ENCODE measurements at places on chromosomes 16 and 17.

- DNase-seq: no peak
These were observed 1.3 kb upstream of the PCGF2 start for GRCh38 chr17:38749223-38750043.

GRCh38 chr17:81510785-81511553 is 1.6 kb downstream of the ACTG1 start:
- no peak for DNase-seq

- peak; percentile 37 for DNase-seq
These were observed 12.7 kb upstream of the SPNS2 start for GRCh38 chr17:4485676-4486646.

- no peak for DNase-seq
These were observed 55.0 kb upstream of the ATP2A3 start for GRCh38 chr17:4019275-4019674.

DNA sequence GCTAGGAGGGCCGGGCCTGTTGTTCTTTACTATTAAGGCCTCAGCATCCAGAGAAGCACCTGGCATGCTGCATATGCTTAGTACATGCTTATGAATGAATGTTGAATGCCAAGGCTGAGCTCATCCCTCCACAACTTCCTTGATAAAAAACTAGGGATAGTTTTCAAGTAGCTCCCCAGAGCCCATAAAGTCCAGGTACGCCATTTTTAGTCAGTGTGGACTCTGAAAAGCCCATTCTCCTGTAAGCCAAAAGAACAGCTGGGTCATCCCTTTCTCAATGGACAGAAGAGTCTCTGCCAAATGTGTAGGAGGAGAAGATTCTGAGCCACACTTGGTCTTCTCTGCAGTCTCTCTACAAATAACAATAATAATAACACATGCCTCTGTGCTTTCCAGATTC is 8.9 kb upstream of the ITGB3 start:
- DNase-seq: no peak

GRCh38 chr17:81650951-81651350 is 5.4 kb downstream of the PDE6G start:
- no peak for DNase-seq

DNA sequence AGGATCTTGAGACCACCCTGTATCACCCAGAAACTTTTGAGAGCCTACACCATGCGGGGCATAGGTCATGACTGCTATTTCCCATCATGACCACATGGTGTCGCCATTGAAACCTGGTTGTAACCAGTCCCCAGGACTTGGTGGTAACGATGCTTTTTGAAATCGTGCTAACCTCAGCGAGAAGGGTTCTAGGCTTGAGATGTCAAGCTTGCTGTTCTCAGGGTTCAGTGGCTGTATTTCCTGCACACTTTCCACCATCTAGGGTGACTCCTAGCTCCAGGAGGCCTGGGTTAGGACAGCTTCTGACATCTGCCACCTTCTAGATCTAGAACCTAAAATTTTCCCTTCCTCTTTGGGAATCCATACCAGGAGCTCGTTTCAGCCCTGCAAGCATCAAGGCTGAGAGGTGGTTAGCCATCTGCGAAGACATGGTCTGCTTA is 13.0 kb upstream of the SPNS3 start:
- peak; percentile 25 for DNase-seq

- no peak for DNase-seq
These were observed 165.4 kb downstream of the AIPL1 start for GRCh38 chr17:6269478-6269877.

DNA sequence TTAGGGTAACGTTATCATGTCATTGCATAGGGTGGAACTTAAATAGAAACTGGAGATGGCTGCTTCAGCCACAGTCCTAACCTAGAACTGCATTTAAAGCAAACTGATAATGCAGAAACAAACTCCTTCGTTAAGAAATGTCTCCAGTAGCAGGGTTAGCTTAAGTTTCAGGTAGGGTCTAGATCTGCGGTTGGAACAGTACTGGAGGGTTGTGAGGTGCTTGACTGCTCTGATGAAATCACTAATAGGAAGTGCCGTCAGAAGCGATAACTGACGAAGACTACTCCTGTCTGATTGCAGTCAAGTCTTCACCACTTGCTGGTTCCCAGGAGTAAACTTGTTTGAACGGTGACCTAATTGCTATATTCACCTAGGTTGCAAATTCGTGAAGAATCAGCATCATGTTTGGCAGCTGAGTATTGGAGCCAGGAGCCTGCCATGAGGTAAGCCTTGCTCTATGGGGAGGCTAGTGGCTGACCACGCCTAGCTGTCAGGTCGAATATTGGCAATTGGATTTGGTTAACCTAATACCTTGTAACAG is 24.5 kb downstream of the TRPV2 start:
- DNase-seq: no peak

GRCh38 chr17:1490643-1491442 is 1.6 kb downstream of the MYO1C start:
- no peak for DNase-seq

- no peak for DNase-seq
These were observed 323.0 kb upstream of the TBX2 start for GRCh38 chr17:61076621-61077031.

- no peak for DNase-seq
These were observed 88.6 kb downstream of the CACNG3 start for GRCh38 chr16:24344784-24345183.

- DNase-seq: no peak
These were observed 40.3 kb downstream of the SDK2 start for GRCh38 chr17:73603971-73604370.

- DNase-seq: no peak
These were observed 76.9 kb upstream of the PSMD7 start for GRCh38 chr16:74219706-74220105.

- no peak for DNase-seq
These were observed 3.2 kb downstream of the AOC3 start for GRCh38 chr17:42853968-42854790.

- no peak for DNase-seq
These were observed at the start of gene LCAT for GRCh38 chr16:67943619-67944504. Gene LCAT, minus strand, starts transcription at chr16:67944120. Its CDS starts 19 bp downstream, at chr16:67944101.

DNA sequence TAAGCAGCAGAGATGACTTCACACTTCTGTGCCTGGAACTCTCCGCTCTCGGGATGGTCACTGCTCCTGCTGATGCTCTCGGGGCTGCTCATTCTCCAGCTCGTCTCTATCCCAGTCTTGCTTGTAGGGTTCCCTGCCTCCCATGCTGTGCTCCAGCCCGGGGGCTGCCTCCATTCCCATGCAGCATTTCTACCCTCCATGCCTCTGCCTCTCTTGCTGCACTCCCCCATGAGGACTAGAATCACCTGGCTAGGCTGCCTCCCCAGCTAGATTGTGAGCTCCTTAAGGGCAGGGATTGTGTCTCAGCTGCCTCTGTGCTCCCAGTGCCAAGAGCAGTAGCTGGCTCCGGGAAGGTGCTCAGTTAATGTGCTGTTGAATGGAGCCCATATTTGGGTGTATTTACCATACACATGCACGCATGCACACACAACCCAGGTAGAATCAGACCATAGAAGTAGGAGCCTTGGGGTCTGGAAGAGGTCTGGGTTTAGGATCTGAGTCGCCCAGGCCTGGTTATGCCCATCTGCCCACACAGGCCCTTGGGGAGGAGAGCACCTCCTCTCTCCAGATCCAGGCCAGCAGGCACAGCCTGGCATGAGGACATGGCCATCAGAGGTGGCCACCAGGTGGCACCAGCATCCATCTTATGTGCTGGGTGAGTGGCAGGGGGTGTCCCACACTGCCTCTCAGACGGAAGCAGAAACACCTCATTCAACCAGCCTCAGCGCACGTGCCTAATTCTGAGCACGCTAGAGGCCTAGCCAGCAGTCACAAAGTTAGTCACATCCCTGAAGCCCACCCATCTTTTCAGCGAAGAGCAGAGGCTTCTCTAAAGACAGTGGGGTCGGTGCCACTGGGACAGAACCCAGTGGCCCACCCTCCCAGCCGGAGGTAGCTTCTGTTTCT is 9.3 kb downstream of the GIT1 start:
- peak; percentile 76 for DNase-seq

- no peak for DNase-seq
These were observed 140.0 kb downstream of the IRF8 start for GRCh38 chr16:86038926-86039310.

DNA sequence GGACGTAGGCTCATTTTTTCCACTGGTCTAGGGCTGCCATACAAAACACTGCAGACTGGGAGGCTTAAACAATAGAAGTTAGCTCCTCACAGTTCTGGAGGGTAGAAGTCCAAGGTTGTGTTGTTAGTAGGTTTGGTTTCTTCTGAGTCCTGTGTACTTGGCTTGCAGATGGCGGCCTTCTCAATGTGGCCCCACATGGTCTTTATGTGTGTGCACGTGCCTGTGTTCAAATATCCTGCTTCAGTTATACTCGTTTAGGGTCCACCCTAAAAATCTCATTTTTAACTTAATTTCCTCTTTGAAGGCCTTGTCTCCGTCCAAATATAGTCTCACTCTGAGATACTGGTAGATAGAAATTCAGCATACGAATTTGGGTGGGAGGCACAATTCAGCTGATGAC is 542.4 kb downstream of the HAPSTR1 start:
- no peak for DNase-seq

- DNase-seq: no peak
These were observed 53.6 kb downstream of the WNT3 start for GRCh38 chr17:46764709-46765401.

DNA sequence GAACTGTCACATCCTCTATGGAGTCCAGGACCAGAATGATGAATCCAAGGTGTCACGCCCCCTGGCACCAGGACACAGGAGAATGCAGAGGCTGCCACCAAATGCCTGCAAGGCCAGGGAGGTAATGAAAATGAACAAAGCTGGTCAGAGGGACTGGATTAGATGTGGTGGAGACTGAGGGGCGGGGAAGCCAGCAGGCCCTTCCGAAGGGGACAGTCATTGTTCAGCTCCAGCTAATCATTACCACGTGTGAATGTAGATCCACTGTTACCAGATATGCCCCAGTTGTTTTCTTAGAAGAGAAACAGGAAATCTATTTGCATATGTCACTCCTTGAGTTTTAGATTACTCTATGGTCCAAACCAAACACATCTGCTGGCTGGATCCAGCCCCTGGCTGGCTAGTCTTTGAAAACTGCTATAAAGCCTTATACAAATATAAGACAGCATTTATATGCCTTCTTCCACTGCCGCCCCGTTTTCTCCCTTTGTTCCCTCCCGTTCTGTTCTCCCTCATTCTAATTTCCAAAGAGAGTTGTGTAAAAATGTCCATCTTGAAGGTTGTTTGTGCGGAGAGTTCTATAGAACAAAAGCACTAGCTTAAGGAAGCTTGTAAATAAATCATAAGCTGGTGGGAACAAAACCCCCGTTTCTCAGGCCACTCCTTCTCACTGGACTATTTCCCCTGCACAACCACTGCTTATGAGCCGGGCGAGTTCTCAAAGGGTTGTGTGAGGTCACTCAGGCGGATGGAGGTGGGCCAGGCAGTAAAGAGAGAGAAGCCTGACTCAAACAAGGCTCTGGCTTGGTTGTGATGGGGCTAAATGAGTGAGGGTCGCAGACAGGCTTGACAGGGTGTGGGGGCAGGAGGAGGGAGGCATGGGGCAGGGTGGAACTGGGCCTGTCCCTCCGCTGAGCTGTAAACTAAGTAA is 14.2 kb downstream of the CRYM start:
- no peak for DNase-seq

DNA sequence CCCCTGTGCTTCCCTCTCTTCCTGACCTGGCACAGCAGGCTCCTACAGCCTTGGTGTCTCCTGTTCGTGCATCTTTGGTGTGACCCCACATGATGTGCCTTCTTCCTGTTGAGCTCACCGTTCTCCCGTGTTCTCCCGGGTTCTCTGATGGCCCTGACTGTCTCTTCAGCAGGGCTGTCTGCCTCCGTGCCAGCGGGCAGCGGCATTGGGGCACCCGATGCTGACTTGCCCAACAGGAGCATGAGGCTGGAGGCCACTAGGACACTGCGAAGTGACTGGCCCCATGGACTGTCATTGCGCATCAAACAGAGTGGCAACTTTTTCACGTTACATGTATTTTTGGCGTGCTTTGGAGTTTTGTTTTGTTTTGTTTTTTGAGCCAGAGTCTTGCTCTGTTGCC is 22.4 kb downstream of the CRAMP1 start:
- no peak for DNase-seq

DNA sequence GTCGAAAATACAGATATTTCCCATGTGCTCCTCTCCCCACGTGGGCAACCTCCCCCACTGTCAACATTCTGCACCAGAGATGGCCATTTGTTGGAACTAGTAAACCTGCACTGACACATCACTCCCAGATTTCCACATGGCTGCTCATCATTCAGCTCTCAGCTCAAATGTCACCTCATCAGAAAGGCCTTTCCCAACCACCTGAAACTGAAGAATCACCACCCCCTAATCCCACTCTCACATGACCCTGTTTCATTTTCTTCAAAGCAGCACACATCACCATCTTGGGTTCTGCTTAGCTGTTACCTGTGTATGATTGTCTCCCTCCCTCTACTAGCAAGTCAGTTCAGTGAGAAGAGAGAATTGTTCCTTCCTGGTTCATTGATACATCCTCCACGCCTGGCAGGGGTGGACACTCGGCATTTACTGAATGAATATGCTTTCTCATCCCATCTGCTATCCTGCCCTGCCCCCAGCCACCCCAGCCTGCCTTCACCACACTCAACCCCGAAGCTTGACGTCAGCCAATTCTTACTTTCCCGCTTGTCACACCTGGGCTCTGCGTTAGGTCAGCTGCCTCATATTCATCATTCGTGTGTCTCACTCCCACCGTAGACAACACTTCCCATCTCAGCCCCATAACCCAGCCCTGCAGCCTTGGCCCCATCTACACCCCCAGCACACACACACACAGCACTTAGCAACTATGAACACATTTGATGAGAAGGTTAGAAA is 1.5 kb downstream of the C17orf114 start:
- DNase-seq: no peak

- no peak for DNase-seq
These were observed 49.4 kb downstream of the SLC39A11 start for GRCh38 chr17:73042809-73043685.

DNA sequence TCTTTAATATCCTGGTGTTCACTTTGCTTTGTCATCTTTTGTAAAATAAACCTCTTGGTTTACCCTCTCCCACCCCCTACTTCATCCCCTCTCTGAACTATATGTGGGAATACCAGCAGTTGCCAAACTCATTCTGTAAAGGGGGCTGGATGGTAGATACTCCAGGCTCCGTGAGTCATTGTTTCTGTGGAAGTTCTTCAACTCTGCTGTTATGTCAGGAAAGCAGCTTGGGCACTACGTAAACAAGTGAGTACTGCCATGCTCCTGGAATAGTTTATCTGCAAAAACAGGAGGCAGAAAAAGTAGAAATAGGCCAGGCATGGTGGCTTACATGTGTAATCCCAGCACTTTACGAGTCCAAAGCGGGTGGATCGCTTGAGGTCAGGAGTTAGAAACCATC is 17.6 kb downstream of the MVP start:
- DNase-seq: no peak

GRCh38 chr17:5123343-5124124 is 7.7 kb downstream of the USP6 start:
- no peak for DNase-seq

- DNase-seq: no peak
These were observed 9.2 kb downstream of the UBALD2 start for GRCh38 chr17:76274112-76274956.

Data from activated CD8-positive, alpha-beta memory T cell treated with anti-CD3 and anti-CD28 coated beads for 1 hour (primary cell).